ENCODE measurements at places on chromosomes 7 and 10. TPM values are rescaled to one million over a fixed set of nuclear protein-coding genes. Genes with fewer than 3 reads are reported as not detected.

DNA sequence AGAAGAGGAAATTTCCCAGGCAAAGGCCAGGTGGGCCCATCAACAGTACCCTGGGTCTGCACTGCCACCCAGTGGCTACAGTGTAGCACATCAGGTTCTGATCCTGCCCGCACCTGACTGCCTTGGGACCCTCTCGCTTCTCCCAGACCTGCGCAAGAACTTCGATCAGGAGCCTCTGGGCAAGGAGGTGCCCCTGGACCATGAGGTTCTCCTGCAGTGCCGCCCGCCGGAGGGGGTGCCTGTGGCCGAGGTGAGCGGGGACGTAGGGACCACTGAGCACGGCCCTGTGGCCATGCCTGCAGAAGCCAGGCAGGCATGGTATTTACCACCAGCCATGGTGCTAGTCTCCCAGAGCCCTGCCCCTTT is 33.9 kb upstream of the SLC29A3 start:
- no peaks in the 10 kb centered on the region for H3K36me3 ChIP-seq
- no peaks in the 10 kb centered on the region for H3K4me1 ChIP-seq
- no peak overlapping the region for H3K27ac ChIP-seq
- H3K27me3 ChIP-seq, result no peaks in the 10 kb centered on the region

GRCh38 chr10:6269953-6270867 is 67.5 kb downstream of the PFKFB3 start:
- H3K27me3 ChIP-seq, result no peaks in the 10 kb centered on the region
- peak overlapping the region; percentile 90 for H3K27ac ChIP-seq
- no peak overlapping the region for H3K4me3 ChIP-seq
- DNase-seq, result peak; percentile 71
- no peaks in the 10 kb centered on the region for H3K36me3 ChIP-seq
- peaks cover 6% of the 10 kb centered on the region for H3K4me1 ChIP-seq

- no peaks in the 10 kb centered on the region for H3K36me3 ChIP-seq
- H3K27me3 ChIP-seq, result no peaks in the 10 kb centered on the region
- DNase-seq, result no peak
- H3K4me3 ChIP-seq, result no peak overlapping the region
- peaks cover 7% of the 10 kb centered on the region for H3K4me1 ChIP-seq
Measured at GRCh38 chr7:115128154-115128553, 206.3 kb downstream of the MDFIC start.

- no peak for DNase-seq
- H3K27ac ChIP-seq, result no peak overlapping the region
- H3K36me3 ChIP-seq, result no peaks in the 10 kb centered on the region
- no peak overlapping the region for H3K4me3 ChIP-seq
- no peaks in the 10 kb centered on the region for H3K27me3 ChIP-seq
Measured at GRCh38 chr10:77214799-77215198, 422.8 kb downstream of the KCNMA1 start.

GRCh38 chr10:48529331-48529730 is 75.5 kb downstream of the ARHGAP22 start:
- no peaks in the 10 kb centered on the region for H3K36me3 ChIP-seq
- no peaks in the 10 kb centered on the region for H3K4me1 ChIP-seq
- H3K27me3 ChIP-seq, result peaks cover 10% of the 10 kb centered on the region
- no peak overlapping the region for H3K4me3 ChIP-seq

GRCh38 chr7:43621729-43622448 is 39.0 kb downstream of the STK17A start:
- no peak for DNase-seq
- H3K36me3 ChIP-seq, result peaks cover 74% of the 10 kb centered on the region
- H3K4me1 ChIP-seq, result peaks cover 63% of the 10 kb centered on the region
- peak overlapping the region; percentile 8 for H3K4me3 ChIP-seq
- peak overlapping the region; percentile 76 for H3K27ac ChIP-seq
- H3K27me3 ChIP-seq, result no peaks in the 10 kb centered on the region

GRCh38 chr7:76089865-76090475 is 42.1 kb downstream of the MDH2 start:
- DNase-seq, result no peak
- no peaks in the 10 kb centered on the region for H3K27me3 ChIP-seq
- H3K4me3 ChIP-seq, result no peak overlapping the region
- no peak overlapping the region for H3K27ac ChIP-seq

DNA sequence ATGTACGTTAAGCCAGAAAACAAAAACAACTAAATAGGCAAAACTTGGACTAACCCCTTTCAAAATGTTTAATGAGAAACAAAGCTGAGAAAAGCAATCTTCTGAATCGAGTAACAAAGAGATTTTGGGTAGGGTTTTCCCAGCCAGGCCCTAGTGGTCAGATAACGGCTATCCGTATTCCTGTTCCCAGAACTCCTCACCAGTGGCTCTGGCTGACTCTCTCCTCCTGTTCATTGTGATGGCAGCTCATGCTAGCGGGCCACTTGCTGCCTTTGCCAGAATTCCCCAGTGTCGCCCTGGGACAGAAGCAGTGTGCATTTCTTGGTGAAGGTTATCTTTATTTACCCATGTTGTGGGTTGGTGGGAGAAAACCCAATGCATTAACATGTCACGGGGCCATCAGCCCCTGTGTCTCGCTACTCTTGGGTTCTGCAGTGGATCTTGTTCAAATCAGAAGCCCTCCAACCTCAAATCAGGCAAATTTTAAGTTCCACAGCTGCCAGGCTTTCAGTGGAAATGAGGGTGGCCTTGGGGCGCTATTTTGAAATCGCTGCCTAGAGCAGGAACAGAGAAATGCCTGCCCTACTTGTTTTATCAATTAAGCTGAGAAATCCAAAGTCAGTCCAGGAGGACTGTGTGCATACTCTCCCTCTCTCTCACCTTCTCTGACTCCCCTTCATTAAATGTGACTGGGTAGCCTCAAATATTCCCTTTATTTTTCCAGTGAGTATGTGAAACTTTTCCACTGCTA is 164.5 kb upstream of the NPVF start:
- no peaks in the 10 kb centered on the region for H3K36me3 ChIP-seq
- peaks cover 5% of the 10 kb centered on the region for H3K27me3 ChIP-seq
- H3K27ac ChIP-seq, result no peak overlapping the region
- no peak for DNase-seq

DNA sequence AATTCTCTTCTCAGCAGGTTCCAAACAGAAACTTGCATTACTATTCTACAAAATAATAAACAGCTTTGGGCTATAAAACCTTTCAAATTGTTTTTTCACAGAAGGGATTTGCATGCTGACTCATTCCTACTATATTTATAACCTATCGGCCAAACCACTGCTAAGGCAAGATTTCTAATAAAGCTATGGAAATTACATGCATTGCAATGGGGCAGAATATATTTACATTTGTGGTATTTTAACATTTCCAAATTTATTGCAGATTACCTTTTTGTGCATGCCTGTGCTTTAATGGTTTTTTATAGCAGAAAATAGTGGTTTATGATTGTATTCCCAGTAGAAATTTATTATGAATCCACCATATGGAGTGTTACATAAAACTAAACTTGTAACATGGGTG is 69.0 kb upstream of the NPVF start:
- no peaks in the 10 kb centered on the region for H3K4me1 ChIP-seq
- no peak overlapping the region for H3K4me3 ChIP-seq
- no peak for DNase-seq
- no peaks in the 10 kb centered on the region for H3K27me3 ChIP-seq
- no peaks in the 10 kb centered on the region for H3K36me3 ChIP-seq

- no peak overlapping the region for H3K27ac ChIP-seq
- no peak overlapping the region for H3K4me3 ChIP-seq
- no peaks in the 10 kb centered on the region for H3K27me3 ChIP-seq
- no peaks in the 10 kb centered on the region for H3K36me3 ChIP-seq
- peak; percentile 8 for DNase-seq
Measured at GRCh38 chr7:28078036-28078901, 102.3 kb downstream of the JAZF1 start.

The SFTPD gene
- 0.85 TPM for total RNA-seq

The MYOF gene
- total RNA-seq, result 0.96 TPM

The PIP gene
- not detected for total RNA-seq

The SLC39A12 gene
- not detected for total RNA-seq
